HepG2 (cell line): ENCODE measurements at places on chromosomes 2 and 18. TPM values are rescaled to one million over a fixed set of nuclear protein-coding genes. Genes with fewer than 3 reads are reported as not detected.

DNA sequence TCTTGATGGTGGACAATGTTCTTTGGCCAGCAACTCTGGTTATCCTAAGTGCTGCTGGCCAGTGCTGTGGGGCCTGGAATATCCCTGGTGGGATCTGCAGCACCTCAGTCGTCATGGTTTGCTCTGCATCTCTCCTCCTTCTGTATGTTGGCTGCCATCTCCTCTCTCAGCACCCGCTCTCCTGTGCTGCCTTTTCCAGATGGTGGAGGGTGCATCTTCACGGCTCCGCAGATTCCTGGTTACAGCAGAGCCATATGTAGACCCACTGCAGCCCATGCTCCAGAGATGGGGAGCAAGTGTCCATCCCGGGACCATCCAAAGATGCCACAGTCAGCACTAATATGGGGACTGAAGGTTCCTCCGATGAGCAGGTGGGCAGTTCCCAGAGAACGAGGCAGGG, 90.0 kb downstream of the VAPA start:
- no peaks in the 10 kb centered on the region for H3K4me1 ChIP-seq
- no peak for DNase-seq
- H3K27ac ChIP-seq = no peak overlapping the region
- no peaks in the 10 kb centered on the region for H3K27me3 ChIP-seq
- no peaks in the 10 kb centered on the region for H3K36me3 ChIP-seq

- H3K4me3 ChIP-seq = no peak overlapping the region
- DNase-seq = no peak
- H3K27me3 ChIP-seq = no peaks in the 10 kb centered on the region
- peaks cover 66% of the 10 kb centered on the region for H3K36me3 ChIP-seq
These were observed 84.9 kb downstream of the SESTD1 start for GRCh38 chr2:179179719-179180118.

The CCDC150 gene
- 9.1 and 32.6 TPM in 2 replicates for total RNA-seq

DNA sequence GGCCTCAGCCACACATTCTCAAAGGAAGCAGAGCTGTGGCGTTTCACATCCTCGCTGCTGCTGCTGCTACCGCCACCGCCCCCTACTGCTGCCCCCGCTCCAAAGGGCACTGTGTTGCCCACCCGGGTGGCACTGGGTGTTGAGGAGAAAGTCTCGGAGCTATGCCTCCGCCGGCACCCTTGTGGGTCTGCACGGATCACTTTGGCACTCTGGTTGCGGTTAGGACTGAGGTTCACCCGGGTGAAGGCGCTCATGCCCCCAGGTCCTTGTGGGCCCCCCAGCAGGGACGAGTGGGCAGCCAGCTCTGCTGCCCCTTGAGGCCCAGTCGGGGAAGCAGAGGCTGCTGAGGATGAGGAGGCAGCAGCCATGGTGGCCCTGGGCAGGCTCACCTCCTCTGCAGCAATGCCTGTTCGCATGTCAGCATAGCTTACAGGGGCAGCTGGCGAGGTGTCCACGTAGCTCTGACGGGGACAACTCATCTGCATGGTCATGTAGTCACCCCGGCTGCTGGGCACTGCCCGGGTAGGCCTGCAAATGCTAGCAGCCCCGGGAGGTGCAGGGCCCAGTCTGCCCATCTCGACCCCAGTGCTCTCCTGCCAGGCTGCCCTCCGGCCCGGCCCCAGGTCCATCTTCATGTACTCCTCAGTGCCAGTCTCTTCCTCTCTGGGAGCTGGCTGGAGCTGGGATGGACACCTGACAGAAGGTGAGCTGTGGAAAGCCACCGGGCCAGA, 4.2 kb downstream of the IRS1 start:
- DNase-seq = no peak
- H3K4me3 ChIP-seq = 0 out of 2 replicates have a peak overlapping the region, but pooled peaks have one; percentile 13
- H3K4me1 ChIP-seq = peaks cover 78% of the 10 kb centered on the region
- H3K36me3 ChIP-seq = peaks cover 6% of the 10 kb centered on the region; the same call in 2 of the 3 replicates
- no peaks in the 10 kb centered on the region for H3K27me3 ChIP-seq

The LIPG gene
- total RNA-seq = 4.9 and 10.8 TPM in 2 replicates
